ENCODE measurements at places on chromosomes 7 and 10. TPM values are rescaled to one million over a fixed set of nuclear protein-coding genes. Genes with fewer than 3 reads are reported as not detected.
A peak's percentile ranks its signal among the peaks of the same experiment; 100 is the strongest.

Gene TDRD1
- total RNA-seq, result 0.06 TPM

- no peak for DNase-seq
Measured at GRCh38 chr7:98324782-98325181, 43.3 kb downstream of the BRI3 start.

- no peak for DNase-seq
Measured at GRCh38 chr7:77716804-77717203, 20.5 kb downstream of the RSBN1L start.

Gene ZNF239
- 0.64 TPM for total RNA-seq

DNA sequence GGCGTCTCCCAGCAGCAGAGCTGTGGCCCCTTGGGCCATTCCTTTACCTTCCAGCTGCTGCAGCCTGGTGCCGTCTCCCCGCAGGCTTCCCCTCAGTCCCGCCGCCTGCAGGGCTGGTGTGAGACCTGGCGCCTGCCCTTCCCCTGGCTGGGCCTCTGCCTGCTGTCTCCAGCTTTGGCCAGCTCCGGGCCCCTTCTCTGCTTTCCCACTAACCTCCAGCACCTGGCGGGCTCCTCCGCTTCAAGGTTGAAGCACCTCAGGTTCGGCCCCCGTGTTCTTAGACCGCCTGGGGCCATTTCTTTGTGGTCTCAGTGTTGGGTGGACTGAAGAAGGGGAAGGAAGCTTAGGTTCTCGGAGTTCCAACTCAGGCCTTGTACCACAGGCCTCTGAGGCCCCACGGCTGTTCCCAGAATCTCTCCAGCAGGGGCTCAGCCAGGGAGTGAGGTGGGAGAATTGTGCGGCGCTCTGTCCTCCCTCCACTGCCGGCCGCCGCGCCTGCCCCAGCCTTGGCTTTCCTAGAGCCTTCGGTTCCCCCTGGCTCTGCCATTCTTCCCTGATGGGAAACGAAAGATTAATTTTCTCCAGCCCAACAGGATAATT is 30.3 kb downstream of the GBX1 start:
- peak; percentile 16 for DNase-seq

DNA sequence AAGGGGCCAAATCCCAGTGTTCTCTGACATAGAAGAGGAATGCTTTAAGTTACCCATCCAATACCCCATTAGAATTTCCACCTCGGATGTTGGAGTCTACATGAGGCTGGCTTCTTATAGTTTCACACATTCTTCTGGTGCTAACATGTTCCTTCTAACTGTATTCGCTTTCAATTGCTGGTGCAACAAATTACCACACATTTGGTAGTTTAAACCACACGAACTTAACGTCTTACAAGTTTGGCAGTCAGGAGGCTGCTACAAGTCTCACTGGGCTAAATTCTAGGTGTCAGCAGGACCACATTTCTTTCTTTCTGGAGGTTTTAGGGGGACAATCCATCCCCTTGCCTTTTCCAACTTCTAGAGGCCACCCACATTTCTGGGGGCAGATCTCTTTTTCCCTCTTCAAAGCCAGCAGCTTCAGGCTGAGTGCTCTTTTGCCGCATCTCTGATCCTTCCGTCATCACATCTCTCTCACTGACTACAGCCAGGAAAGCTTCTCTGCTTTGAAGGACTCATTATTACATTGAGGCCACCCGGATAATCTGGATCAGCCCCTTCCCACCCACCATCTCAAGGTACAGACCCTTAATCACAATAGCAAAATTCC is 5.1 kb upstream of the MACC1 start:
- no peak for DNase-seq

Gene TMEM184A
- 22.2 TPM for total RNA-seq

- no peak for DNase-seq
Measured at GRCh38 chr7:132261327-132262159, 314.7 kb downstream of the PLXNA4 start.

GRCh38 chr10:88082391-88082790 is 219.0 kb downstream of the PTEN start:
- DNase-seq, result no peak

GRCh38 chr10:98563811-98564210 is 117.1 kb upstream of the HPS1 start:
- no peak for DNase-seq

Gene PGAM2
- not detected for total RNA-seq

GRCh38 chr7:46492466-46492865 is 571.4 kb upstream of the IGFBP3 start:
- DNase-seq, result no peak

Gene GLCCI1
- 11.1 TPM for total RNA-seq

DNA sequence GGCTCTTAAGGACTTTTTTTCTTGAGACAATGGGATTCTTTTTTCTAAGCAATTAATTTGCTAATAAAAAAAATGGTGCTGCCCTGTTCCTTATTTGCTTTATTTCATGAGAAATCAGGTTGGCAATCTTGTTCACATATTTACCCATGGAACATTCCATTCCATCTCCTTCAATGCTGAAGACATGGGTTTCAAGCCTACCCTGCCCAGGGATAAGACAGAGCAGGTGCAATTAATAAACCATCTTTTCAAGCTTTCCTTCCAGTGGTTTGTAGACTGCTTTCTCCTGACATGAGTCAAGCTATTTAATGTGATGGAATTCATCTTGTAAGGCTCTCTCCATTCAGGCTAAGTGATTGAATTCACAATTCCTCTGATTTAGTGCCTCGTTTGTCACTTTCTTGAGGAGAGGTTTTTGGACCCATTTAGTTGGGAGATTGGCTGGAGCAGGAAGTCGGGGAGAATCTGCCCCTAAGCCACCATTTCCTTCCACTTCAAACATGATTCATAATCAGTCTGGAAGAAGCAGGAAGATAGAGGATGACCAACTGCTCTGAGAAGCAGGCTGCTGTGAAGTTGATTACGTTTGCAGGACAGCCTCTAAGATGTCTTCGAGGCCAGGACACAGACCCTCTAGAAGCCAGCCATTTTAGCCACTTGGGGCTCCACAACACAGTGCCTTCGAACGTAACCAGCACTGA is 552.4 kb upstream of the GALNT17 start:
- no peak for DNase-seq

DNA sequence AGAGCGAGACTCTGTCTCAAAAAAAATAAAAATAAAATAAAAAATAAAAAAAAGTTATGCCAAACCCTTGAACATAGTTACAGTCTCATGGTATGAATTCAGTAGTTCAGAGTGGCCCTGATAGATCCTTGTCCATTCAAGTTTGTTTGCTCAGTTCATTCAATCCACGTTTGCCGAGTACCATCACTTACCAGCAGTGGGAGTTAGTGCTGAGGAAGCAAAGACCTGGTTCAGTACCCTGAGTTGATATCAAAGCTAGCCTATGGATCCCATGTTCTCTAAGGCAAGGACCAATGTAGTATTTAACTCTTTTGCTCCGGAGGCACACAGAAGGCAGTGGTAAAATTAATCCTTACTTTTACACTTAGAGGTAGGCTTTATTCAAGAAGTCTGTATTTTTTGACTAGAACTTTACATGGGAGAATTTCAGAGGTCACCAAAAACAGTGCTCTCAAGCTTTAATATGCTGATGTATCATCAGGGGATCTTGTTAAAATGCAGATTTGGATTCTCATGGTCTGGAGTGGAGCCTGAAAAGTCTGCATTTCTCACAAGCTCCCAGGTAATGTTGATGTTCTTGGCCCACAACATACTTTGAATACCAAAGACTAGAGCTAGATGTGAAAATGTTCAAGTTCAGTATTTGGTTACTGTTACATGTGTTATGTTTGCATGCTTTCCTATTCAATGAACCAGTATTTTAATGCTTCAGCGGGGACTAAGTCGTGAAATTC is 38.1 kb upstream of the HBP1 start:
- DNase-seq, result no peak

DNA sequence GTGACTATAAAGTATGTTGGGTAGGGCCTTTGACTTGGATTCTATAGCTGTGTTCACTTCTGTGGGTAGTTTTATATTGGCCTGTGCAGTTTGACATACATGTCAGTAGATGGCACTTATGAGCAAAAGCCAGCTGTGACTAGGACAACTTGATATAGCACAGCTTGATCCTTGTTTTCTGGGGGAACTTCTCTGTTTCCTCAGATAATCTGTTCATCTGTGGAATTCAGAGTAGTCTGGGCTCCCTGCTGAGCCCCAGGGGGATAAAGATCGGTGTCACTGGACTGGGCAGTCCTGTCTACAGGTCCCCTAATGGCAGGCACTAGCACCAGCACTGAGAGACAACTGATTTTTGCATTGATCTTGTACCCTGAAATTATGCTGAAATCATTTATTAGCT is 25.4 kb downstream of the CYP2C9 start:
- DNase-seq, result no peak

DNA sequence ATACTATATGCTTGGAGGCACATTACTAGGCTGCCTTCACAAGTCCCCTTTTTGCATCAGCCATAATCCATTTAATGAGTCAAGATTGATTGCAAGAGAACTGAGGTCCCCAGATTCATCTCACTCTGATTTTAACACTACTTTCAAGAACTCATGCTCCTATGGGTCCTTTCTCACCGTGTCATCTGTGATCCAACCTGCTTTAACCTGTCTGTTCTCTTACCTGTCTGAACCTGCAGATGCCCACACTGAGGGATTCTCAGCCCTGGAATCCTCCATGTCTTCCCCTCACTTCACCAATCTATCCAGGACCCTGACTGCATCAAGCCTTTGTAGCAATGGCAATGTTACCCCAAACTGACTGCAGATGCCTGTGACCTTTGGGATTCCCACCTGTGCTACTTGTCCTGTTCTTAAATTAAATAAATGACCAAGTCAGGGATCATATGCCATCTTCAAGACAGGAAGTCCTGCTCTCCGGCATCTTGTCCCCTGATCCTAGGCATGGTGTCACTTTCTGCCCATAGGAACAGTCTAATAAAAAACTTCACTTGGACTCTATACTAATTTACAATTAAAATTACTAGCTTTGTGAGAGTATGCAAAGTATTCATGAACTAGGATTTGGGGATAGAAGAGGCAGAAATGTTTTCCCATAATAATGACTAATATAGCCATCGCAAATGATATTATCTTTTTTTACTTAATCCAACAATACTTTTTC is 25.9 kb upstream of the GOT1 start:
- no peak for DNase-seq

GRCh38 chr10:96850825-96851224 is 18.7 kb downstream of the LCOR start:
- DNase-seq, result no peak

GRCh38 chr10:127080317-127080716 is 116.1 kb downstream of the INSYN2A start:
- no peak for DNase-seq

Gene GRID2IP
- not detected for total RNA-seq

Measured in right lobe of liver (tissue), 6 donors.